GM06990 (cell line): ENCODE measurements at places on chromosomes 2 and 18.

GRCh38 chr2:213098612-213099011, 52.8 kb downstream of the IKZF2 start:
- no peak for DNase-seq

DNA sequence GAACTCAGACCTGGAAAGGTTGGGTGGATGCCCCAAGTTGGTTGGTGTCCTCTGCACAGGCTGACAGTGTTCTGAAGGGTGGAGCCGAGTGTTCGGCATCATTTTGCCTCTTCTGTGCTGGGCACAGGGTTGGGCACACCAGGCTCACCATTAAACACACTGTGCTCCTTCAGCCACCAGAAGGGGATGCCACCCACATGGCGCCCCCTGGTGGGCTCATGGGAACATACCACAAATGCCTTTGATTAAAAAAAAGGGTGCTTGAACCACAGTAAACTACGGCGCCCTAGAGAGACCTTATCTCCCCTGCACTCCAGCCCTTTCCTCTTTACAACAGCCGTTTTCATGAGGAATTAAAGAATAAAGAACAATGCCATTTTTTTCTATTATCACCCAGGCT, 89.4 kb downstream of the CELF4 start:
- DNase-seq = no peak

- DNase-seq = no peak
Measured at GRCh38 chr2:235500761-235501672, 7.2 kb downstream of the AGAP1 start.

GRCh38 chr2:1739961-1740715, 4.2 kb downstream of the PXDN start:
- DNase-seq = no peak

GRCh38 chr2:154591294-154591820, 107.1 kb upstream of the KCNJ3 start:
- no peak for DNase-seq

DNA sequence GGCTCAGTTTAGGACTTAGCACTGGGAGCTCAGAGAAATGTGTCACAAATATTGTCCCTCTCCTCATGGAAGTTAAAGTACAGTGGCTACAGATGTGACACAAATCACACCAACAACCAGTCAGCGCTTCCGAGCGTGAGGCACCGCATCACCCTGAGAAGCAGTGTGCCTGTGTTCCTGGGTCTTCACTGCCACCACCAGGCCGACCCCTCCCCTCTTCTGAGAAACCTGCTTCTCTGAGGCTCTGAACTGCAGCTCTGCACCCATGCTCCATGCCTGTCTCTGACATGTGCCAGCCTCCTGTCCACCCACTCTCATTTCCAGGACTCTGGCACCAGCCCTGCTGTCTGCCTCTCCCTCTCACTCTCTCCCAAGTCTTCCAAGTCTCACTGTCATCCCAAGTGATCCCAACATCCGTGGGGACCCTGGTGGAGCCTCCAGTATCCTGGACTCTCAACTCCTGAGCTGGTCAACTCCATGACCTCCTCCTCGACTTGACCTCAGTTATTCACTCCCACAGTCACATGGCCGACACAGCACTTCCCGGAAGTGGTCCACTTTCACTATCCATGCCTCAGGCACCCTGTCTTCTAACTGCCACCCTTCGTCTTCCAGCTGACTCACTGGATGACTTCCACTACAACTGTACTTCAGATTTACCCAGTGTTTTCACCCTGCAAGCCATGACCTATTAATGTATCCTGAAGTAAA, 73.5 kb downstream of the FBXO15 start:
- DNase-seq = no peak

- no peak for DNase-seq
Measured at GRCh38 chr18:38239606-38240005, 674.0 kb upstream of the CELF4 start.

DNA sequence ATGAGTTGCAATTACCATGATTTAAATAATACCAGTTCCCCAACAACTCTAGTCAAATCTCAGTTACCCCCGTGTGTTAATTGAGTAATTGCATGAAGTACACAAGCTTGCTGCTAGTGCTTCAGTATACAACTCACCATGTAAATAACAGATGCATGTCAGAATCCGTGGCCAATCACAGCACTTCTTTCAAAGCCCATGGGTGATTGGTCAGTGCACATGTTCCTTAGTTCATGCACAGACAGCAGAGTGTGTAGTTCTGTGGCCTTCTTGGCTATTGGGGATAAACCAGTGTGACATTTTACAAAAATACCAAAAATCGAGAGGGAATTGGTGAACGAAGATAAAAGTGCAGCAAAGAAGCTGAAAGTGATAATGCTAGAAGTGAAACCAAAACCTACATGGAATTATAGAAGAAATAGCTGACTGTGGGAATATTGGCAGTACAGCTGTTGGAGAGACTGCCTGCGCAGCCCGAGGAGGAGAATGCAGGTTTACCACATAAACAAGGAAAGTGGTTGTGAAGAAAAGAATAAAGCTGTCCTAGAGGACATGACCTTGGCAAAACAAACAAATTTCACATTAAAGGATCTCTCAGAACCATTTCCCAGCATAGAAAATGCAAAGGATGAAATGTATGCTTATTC, 59.4 kb downstream of the NEDD4L start:
- DNase-seq = no peak

GRCh38 chr2:103484906-103485305, 723.1 kb downstream of the TMEM182 start:
- no peak for DNase-seq

DNA sequence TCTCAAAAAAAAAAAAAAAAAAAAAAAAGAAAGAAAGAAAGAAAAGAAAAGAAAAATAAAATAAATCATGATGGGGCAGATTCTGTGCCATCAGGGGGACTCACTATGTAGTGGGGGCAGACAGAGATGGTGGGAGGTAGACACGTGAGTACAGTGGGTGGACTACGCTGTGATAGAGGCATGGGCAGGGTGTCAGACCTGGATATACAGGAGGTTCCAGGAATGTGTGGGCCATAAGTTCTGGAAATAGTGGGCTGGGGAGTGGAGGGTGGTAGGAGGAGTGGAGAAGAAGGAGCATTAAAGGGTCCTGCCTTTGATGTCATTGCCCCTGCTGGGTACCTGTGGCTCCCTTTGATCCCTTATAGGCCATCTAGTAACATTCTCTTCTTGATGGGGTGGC, 8.8 kb upstream of the WNT6 start:
- no peak for DNase-seq

DNA sequence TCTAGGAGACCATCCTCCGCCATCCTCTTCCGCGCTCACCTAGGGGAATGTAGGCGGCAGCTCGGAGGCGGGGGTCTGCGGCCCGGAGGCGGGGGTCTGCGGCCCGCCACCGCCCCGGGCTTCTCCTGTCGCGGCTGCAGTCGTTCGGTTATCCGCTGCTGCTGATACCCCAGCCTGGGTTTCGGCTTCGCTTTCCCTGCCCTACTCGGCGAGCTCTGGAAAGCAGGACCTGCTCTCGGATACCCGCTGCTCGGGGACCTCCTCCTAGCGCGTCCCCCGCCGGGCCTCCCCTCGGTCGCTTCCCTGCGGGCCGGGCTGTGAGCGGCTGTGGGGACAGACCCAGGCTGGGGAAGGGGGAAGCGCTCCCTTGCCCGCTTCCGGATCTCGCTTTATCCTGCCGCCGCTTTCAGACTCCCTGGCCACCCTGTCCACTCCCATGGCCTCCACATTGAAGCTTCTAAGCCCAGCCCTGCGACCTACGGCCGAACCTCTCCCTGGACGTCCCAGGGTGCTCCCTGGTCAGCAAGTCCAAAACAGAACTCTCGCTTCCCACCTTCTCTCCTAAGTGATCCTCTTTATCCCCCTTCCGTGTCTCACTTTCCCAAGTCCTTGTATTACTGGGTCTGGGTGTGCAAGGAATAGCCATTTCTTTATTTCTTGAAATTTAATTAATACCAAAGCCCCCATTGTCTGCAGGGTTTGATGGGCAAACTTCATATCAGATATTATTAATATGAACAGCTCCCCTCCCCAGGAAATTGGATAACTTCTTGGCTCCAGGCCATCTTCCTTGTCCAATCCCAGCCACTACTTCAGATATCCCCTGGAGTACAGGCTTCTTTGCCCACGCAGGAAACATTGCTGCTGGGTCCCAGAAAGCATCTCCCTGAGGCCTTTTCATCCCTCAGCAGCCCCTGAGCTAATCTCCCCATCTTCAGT, 769 bp downstream of the FKBP1B start:
- DNase-seq = peak; percentile 20

DNA sequence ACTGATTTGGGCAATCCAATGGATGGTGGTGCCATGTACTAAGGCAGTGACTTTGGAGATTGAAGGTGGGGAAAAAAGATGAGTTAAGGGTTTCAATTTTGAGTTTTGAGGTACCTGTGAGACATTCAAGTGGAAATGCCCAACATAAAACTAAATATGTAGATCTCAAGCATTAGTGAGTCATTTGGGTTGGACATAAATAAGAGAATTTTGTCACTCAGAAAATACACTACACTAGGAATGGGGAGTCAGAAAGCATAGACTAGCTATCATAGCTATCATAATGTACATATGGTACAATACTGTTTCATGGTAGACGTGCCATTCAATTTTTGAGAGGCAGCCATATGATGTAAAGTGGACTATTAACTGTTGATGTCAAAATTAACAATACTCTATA, 56.1 kb downstream of the FBXO11 start:
- no peak for DNase-seq

GRCh38 chr2:15331787-15332186, 229.3 kb downstream of the NBAS start:
- DNase-seq = no peak

GRCh38 chr2:85744741-85745601, 8.8 kb upstream of the ATOH8 start:
- no peak for DNase-seq

DNA sequence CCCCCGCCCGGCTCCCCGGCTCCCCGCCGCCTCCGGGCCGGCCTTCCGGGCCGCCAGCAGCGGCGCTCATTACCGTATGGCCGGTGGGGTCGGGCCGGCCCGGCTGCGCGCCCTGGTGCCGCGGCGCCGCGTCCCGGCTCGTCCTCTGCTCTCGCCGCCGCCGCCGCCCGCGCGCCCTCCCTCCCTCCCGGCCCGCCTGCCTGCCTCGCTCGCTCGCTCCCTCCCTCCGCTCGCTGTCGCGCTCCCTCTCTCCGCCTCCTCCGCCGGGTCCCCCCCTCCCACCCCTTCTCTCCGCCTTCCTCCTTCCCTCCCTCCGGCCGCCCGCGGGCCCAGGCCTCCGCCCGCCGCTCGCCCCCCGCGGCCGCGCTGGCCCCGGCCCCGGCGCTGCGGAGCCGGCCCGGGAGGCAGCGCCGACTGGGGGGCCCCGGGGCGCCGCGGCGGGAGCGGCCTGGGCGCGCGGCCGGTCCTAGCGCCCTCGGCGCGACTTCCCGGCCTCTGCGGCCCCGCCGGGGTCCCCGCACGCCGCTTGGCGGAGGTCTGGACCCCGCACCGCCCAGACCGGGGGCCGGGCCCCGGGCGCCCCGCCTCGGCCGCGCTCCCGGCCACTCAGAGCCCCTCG, at the start of gene DNMT3A:
DNMT3A (minus strand) TSS at position 173 of the 619 bp plus-strand sequence. CDS start 27,941 bp downstream, outside the sequence.
- DNase-seq = peak; percentile 64

DNA sequence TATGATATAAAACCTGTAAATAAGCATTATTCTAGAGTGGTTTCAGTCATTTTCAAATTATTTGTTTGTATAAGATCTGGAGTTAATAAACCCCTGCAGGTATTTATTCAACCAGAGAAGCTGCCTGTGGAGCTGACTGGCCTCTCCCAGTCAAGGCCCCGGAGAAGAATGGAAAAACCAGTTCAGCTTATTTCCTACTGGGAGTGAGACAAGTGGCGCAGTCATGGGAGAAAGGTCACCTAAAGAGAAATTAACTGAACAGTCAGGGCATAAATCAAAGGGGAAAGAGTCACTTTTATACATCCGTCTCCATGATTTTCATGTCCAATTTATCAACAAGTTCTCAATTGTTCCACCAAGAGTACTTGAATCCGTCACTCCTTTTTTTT, 240.9 kb downstream of the RNF152 start:
- DNase-seq = no peak

GRCh38 chr2:74425523-74425922, 4.0 kb downstream of the WDR54 start:
- no peak for DNase-seq

GRCh38 chr2:166665991-166666940, 172.2 kb upstream of the SCN7A start:
- no peak for DNase-seq

DNA sequence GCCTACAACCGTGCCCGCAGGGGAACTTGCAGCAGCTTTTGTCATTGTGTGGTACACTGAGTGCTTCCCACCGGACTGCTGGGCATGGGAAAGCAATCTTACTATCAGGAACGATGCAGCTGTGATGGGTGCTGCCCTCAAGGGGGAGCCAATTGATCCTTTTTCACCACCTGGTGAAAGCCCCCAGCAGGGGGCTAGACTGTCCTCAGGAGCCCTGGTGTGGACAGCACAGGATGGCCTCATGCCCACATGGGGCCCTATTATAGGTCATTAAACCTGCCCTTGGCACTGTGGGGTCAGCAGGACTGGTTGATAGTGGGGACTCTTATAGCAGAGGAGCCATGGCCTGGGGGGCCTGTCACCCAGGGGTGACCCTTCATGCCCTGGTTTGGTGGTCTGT, 172.2 kb downstream of the GLI2 start:
- no peak for DNase-seq

- DNase-seq = no peak
Measured at GRCh38 chr2:64613276-64613675, 40.4 kb downstream of the SERTAD2 start.

DNA sequence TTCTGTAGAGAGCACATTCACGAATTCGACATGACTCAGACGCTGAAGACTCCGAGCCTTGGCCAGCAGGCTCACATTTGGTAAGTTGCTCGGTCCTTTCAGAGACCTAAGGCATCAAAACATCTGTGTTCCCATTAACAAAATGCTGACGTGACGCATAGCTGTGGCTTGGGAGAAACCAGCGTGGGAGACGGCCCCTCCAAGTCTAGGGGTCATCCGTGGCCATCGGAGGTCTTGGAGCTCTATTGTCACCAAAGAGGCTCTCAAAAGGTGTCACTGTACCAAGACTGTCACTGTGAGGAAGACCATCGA, 14.9 kb downstream of the FBLN7 start:
- no peak for DNase-seq

- peak; percentile 10 for DNase-seq
Measured at GRCh38 chr2:234571620-234572407, 74.9 kb upstream of the ARL4C start.
